ENCODE measurements at places on chromosomes 11 and 22. TPM values are rescaled to one million over a fixed set of nuclear protein-coding genes. Genes with fewer than 3 reads are reported as not detected.
A peak's percentile ranks its signal among the peaks of the same experiment; 100 is the strongest.

GRCh38 chr11:105881027-105881426 is 141.0 kb downstream of the MSANTD4 start:
- H3K4me3 ChIP-seq, result no peak overlapping the region
- no peaks in the 10 kb centered on the region for H3K4me1 ChIP-seq
- no peaks in the 10 kb centered on the region for H3K36me3 ChIP-seq
- no peak overlapping the region for H3K27ac ChIP-seq
- DNase-seq, result no peak

GRCh38 chr22:23289851-23290724 is 109.8 kb downstream of the BCR start:
- no peak overlapping the region for H3K27ac ChIP-seq
- H3K36me3 ChIP-seq, result no peaks in the 10 kb centered on the region
- DNase-seq, result peak; percentile 45
- H3K27me3 ChIP-seq, result no peaks in the 10 kb centered on the region
- no peak overlapping the region for H3K4me3 ChIP-seq

GRCh38 chr11:12205330-12205729 is 94.9 kb downstream of the MICAL2 start:
- H3K4me3 ChIP-seq, result no peak overlapping the region
- H3K4me1 ChIP-seq, result peaks cover 15% of the 10 kb centered on the region
- H3K27me3 ChIP-seq, result no peaks in the 10 kb centered on the region
- DNase-seq, result no peak

- no peak for DNase-seq
- no peaks in the 10 kb centered on the region for H3K36me3 ChIP-seq
- H3K4me3 ChIP-seq, result no peak overlapping the region
- H3K27me3 ChIP-seq, result no peaks in the 10 kb centered on the region
- H3K27ac ChIP-seq, result no peak overlapping the region
Observed at GRCh38 chr22:28333088-28333487, 346.6 kb downstream of the TTC28 start.

- DNase-seq, result peak; percentile 83
- H3K27me3 ChIP-seq, result no peaks in the 10 kb centered on the region
- no peaks in the 10 kb centered on the region for H3K36me3 ChIP-seq
- peak overlapping the region; percentile 0 for H3K27ac ChIP-seq
- no peak overlapping the region for H3K4me3 ChIP-seq
Observed at GRCh38 chr11:110366291-110366690, 63.5 kb upstream of the FDX1 start.

GRCh38 chr22:29639096-29639495 is 35.7 kb downstream of the NF2 start:
- H3K36me3 ChIP-seq, result no peaks in the 10 kb centered on the region
- no peaks in the 10 kb centered on the region for H3K27me3 ChIP-seq
- no peak for DNase-seq
- H3K4me1 ChIP-seq, result peaks cover 11% of the 10 kb centered on the region
- H3K4me3 ChIP-seq, result no peak overlapping the region

DNA sequence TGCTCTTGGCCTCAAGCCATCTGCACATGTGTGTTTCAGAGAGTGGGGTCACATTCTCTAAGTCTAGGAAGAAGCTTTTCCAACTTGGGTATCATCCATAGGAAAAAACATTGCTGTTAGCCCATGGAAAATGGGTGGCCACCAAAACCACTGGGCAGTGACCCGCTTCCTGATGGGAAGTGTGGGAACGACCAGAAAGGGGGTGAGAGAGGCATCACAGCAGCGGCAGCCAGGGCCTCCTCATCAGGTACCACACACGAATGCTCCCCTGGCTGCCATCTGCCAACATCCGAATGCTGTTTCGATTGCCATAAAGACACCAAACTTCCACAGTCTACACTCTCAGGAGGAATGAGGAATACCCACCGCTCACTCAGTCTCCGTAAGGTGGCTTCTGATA is 40.3 kb downstream of the CHKA start:
- no peaks in the 10 kb centered on the region for H3K36me3 ChIP-seq
- DNase-seq, result no peak
- H3K27me3 ChIP-seq, result no peaks in the 10 kb centered on the region

DNA sequence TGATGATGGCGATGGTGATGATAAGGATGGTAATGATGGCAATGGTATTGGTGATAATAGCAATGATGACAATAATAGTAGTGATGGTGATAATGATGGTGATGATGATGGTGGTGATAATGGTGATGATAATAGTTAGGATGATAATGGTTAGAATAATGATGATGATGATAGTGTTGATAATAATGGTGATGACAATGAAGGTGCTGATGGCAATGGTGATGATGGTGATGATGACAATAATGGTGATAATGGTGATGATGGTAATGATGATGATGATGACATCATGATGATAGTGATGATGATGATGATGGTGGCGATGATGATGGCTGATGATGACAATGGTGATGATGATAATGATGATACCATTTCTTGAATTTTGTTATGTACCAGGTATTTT is 309.9 kb downstream of the MIAT start:
- DNase-seq, result no peak
- H3K27ac ChIP-seq, result no peak overlapping the region
- H3K4me1 ChIP-seq, result no peaks in the 10 kb centered on the region
- H3K27me3 ChIP-seq, result no peaks in the 10 kb centered on the region
- H3K36me3 ChIP-seq, result no peaks in the 10 kb centered on the region

Gene OR4P4
- total RNA-seq, result not detected

Gene INS
- 16,276 TPM for total RNA-seq

Gene NNMT
- total RNA-seq, result 276 TPM

Gene TYR
- total RNA-seq, result not detected

Gene KRTAP5-11
- not detected for total RNA-seq

Gene EPS8L2
- 126 TPM for total RNA-seq

Gene ZNF143
- 15.8 TPM for total RNA-seq

Measured in body of pancreas (tissue), 4 donors.